ENCODE measurements at places on chromosomes 16 and 17.

DNA sequence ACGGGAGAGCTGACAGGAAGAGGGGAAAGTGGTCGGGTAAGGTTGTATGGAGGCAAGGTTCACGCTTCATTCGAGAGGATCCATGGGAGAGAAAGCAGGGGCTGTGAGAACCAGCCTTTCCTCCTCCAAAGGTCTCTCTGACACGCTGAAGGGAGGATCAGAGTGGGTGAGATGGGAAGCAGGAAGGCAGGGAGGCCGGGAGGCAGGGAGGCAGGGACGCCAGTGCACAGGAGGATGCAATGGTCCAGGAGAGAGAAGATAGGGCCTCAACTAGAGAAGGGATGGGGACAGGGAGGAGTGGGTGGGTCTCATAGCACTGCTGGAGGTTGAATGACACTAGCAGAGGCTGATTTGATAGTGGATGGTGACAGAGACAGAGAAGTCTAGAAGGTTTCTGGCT, 54.1 kb downstream of the PIMREG start:
- DNase-seq = no peak

- DNase-seq = no peak
Observed at GRCh38 chr16:83744441-83744981, 63.3 kb upstream of the HSBP1 start.

GRCh38 chr17:59469786-59470485, 95.5 kb upstream of the DHX40 start:
- no peak for DNase-seq

GRCh38 chr17:29111816-29112499, 68.2 kb downstream of the MYO18A start:
- peak; percentile 70 for DNase-seq

DNA sequence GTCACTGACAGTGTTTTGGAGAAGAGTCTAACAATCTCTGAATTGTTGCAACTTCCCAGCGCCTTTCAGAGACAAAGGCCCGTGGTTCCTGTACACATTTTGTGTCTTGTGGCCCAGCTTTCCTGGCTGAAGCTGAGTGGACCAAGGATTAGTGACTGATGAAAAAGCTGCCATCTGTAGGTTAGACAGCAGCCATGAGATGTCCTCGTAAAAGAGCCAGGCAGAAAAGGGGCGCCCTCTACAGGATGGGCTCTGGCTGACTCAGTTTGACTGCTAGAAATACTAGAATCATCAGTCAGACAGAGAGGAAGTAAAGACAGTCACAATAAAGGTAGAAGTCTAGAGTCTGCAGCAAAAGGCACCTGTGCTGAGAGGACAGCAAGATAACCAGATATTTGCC, 26.5 kb upstream of the NF1 start:
- DNase-seq = peak; percentile 13

DNA sequence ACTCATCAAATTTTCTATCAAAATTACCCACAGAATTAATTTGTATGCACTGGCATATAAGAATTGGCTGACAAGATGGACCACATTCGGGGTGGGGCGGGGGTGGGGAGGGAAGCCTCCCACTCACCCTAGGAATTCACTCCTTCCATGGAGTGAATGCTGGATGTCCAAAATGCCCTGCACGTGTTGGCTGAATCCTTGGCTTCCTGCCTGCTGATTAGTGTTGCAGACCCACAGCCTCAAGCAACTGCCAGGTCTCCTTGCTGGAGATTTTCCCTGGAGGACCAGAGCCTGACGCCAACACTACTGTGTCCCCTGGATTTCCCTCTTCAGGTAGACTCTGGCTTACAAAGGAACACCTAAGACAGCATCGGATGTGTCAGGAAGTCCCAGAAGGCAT, 575.7 kb upstream of the CDH11 start:
- DNase-seq = no peak

DNA sequence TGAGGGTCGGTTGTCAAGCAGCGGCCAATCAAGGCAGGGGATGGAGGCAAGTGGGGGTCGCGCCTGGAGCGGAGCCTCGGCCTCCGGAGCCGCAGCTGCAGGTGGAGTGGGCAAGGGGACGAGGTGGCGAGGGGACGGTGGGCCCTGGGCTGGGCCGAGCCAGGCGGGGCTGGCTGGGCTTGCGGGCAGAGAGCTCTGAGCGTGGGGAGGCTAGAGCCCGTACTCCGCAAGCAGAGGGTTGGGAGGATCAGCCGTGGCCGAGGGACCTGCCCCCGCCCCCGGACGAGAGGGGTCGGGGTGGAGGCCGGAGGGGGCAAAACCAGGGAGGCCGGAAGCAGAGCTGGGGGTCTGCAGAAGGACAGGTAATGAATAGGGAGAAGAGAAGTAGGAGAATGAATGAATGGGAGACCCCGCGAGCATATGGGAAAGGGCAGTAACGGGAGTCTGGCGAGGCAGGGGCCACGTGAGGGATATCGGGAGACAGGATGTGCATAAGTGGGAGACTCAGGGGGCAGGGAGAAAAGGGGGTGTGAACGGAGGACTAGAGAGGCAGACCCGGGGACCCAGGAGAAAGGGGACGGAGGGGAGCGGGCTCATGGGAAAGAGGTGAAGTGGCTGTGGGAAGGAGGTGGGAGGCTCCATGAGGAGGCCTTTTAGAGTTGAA, at the start of gene KATNB1:
TSS of gene KATNB1 (plus strand) at position 16 of the 664 bp plus-strand sequence. CDS start 1,474 bp downstream, outside the sequence.
- no peak for DNase-seq

- DNase-seq = no peak
Observed at GRCh38 chr16:56343661-56344517, 81.5 kb downstream of the AMFR start.

DNA sequence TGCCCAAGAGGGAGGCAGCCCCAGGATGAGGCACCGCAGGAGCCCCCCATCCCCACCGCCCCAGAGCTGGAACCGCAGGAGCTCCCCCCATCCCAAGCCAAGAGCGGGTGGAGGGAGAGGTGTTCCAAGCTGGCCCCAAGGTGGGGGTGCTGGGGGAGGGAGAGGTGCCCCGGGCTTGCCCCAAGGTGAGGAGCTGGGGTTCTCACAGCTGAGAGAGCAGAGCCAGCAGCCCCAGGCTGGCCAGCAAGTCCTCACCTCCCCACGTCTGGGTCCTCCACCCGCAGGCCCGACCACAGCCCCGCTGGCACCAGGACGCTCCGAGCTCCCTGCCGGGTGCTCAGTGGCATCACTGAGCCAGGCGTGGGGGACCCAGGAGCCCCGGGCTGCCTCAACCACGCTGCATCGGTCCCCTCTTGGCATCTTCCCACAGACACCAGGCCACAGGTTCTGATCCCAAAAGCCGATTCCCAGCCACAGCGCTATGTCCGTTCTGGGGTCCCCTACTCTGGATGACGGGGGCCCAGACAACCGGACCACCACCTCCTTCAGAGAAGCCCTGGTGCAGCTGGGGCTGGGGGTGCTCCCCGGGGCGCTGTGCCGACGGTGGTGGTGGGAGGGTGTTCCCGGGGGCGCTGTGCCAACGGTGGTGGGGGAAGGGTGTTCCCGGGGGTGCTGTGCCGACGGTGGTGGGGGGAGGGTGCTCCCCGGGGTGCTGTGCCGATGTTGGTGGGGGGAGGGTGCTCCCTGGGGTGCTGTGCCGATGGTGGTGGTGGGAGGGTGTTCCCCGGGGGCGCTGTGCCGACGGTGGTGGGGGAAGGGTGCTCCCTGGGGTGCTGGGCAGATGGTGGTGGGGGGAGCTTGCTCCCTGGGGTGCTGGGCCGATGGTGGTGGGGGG, 15.4 kb upstream of the WDR45B start:
- DNase-seq = no peak

GRCh38 chr16:10965440-10966061, 21.2 kb downstream of the CLEC16A start:
- peak; percentile 37 for DNase-seq

GRCh38 chr16:2121853-2122252, 13.8 kb downstream of the PKD1 start:
- DNase-seq = no peak

DNA sequence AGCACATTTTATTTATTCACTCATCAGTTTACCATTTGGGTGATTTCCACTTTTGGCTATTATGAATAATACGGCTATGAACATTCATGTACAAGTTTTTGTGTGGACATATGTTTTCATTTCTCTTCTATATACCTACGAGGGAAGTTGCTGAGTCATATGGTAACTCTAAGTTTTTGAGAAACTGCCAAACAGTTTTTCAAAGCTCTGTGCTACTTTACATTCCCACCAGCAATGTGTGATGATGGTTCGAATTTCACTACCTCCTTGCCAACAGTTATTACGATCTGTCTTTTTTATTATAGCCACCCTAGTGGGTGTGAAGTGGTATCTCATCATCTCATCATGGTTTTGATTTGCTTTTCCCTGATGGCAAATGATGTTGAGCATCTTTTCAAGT, 63.7 kb upstream of the MRTFB start:
- DNase-seq = no peak

GRCh38 chr16:11242658-11243057, 13.3 kb downstream of the SOCS1 start:
- no peak for DNase-seq

DNA sequence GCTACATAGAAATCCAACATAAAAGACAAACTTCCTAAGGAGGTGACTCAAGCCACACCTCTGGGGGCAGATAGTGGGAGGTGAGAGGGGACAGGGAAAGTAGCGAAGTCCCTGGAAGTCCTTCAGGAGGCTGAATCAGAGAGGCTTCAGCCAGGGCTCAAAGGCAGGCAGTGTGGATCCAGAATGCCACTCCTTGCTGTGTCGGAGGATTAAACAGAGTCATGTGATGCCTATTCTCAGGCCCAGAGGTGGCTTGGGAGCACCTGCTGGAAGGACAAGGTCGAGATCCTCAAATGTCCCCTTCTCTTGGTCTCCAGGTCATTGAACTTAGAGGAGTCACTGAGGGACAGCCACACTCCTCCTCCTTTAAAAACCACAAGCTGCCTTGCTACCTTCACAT, 391.1 kb downstream of the SOX9 start:
- no peak for DNase-seq

DNA sequence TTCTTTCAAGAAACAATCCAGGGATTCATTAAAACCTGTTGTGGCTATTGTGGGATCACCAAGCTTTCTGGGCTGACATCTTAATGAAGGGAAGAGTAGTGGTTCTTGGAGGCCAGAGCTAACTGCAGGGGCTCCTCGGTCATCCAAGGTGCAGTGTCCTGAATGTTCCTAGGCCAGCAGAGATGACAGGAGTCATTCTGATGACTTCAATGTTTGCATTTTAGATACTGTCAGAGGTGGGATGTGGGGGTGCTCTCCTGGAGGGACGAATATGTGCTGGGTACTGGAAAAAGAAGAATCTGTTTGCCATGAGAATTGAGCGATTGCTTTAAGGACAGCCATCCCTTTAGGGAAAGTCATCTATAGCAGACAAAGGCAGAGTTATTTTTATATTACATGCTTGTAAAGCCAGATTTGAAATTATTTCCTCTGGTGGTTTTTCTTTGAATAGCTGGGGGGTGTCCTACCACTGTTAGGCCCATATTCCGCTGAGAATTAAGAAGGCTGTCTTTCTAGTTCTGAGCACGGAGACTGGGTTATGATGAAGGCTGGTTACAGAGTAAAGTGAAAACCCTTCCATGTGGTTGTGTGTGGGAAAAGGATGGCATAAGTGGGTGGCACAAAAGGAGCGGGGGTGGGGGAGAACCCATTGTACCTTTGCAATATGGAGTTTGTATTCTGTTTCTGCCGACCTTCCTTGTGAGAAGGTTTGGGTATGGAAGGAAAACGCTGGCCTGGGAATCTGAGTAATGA, 7.4 kb downstream of the HLF start:
- DNase-seq = no peak

GRCh38 chr16:3023669-3024478, at the start of the genes HCFC1R1 and THOC6:
Gene HCFC1R1 (minus strand): TSS chr16:3023942. CDS start chr16:3023941, 1 bp downstream.
Gene THOC6 (plus strand): TSS chr16:3024035. CDS start chr16:3024327, 292 bp downstream.
- DNase-seq = peak; percentile 92

- DNase-seq = no peak
Observed at GRCh38 chr16:50583211-50583610, 35.0 kb downstream of the NKD1 start.

DNA sequence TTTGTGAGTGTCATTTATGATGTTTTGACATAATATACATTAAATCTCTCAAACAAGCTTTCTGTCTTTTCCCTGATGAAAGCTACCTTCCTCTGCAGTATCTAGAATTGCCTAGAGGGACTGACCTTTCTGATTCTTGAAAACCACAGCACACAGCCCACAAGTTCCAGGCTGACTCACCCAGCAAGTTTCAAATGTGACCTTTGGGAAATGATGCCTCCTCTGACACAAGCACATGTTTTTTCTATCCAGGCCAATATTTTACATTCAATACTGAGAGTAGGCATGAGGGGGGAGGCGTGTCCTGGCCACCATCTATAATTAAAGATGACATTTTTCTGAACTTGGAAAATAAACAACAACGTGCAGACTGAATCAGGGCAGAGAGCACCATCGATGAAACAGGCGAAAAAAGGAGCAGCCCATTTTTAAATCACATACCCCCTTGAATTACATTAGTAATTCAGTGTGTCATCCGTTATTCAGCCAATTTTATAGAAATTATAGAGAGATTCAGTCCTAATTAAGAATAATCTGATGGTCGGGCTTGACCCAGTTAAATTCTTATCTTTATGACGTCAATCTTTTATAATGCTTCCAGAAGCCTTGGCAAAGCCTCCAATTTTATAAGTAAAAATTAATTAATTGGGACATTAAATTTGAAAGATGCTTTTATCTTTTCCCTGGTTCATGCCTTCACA, 292.6 kb upstream of the CDH11 start:
- no peak for DNase-seq

- no peak for DNase-seq
Observed at GRCh38 chr17:47989700-47990099, 18.8 kb downstream of the CDK5RAP3 start.

- no peak for DNase-seq
Observed at GRCh38 chr16:64412578-64413280, 709.1 kb downstream of the CDH11 start.

DNA sequence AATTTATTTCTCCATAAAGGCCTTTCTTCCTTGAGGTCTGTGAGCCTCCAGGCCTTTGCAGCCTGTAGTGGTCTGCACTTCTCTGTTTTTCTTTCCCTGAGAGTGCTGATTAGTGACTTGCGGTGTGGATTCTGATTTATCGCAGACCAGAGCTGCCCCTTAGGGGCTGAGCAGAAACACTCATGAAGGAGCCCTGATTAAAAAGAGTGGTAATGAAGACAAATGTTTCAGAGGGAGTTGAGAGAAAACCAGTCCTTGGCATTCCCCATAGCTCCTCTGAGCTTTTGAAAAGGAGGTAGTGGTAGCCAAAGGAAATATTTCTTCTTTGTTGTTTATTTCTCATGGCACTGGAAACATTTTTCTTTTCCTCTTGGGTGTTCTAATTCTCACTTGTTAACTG, 268.1 kb upstream of the TBX2 start:
- DNase-seq = no peak

GRCh38 chr16:81600275-81600674, 155.7 kb downstream of the CMIP start:
- DNase-seq = no peak
